ENCODE measurements at places on chromosomes 2 and 18.

DNA sequence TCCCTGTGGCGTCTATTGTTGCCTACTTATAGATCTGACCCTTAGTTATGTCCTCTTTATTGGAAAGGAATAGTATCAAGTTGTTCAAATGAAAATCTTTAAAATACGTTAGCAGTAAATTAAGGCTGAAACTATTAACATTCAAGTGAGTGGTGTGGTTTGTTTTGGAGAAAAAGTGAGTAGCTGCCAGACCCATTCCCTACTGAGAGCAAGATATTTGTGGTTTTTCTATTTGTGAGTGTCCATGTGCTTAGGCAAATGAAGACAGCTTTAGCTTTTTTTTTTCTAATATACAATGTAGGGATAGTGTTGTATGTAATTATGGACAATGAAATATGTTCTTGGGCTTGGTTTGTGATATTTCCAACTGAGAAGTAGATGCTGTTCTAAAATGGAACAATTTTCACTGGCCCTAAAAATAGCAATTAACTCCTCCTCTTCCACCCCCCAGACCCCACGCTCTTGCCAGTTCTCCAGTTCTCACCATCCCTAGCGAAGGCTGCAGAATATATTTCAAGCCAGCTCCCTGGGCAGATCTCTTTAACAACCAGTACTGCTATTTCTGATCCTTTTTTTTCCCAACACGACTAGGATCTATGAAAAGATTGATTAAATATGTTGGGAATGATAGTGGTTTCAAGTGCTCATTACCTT lies 83.1 kb downstream of the CCDC85A start:
- no peak for DNase-seq

DNA sequence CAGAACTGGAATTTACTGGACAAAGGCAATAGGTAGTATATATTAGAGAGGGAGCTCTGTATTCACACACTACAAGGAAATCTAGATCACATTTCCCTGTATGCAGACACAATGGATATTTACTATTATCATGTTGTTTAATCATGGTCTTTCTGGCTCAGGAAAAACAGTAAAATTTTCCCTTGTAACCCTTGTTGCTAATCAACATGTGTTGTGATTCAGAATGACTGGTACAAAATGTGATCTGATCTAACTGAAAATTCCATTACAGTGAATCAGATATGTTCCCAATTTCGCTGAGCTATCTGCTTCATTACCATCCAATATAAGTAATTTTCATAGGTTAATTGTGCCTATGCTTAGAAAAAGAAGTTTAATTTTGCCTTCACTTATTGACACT lies 1109.7 kb downstream of the LRP1B start:
- no peak for DNase-seq

DNA sequence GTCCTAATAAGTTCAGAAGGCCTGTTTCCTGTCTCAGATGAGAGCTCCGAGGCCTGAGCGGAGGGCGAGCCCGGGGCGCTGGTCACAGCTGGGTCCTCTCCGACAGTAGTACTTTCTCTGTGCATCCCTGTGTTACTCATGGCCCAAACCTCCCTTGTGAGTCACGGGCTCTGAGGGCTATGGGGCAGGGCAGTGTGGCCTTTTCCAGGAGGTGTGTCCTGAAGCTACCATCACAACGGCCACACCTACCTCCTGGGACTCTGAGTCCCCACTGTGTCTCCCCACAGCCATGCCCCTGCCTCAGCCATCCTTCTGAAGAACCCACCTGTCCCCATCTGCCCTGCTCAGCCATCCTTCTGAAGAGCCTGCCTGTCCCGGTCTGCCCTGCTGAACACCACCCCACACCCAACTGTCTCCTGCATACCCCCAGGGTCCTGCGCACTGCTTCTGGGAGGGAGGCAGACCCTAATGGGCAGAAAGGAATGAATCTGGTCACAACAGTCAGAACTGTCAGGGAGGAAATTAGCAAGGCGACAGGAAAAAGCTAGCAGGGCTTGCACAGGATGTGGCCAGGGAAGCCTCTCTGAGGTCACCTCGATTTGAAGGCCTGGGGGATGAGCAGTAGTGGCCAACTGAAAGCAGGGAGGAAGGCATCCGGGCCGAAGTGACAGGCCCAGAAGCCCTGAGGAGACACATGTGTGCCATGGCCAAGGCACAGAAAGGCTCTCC lies 145.4 kb upstream of the RIOK3 start:
- no peak for DNase-seq

- DNase-seq, result no peak
Observed at GRCh38 chr2:201926067-201926466, 107.6 kb upstream of the FZD7 start.

DNA sequence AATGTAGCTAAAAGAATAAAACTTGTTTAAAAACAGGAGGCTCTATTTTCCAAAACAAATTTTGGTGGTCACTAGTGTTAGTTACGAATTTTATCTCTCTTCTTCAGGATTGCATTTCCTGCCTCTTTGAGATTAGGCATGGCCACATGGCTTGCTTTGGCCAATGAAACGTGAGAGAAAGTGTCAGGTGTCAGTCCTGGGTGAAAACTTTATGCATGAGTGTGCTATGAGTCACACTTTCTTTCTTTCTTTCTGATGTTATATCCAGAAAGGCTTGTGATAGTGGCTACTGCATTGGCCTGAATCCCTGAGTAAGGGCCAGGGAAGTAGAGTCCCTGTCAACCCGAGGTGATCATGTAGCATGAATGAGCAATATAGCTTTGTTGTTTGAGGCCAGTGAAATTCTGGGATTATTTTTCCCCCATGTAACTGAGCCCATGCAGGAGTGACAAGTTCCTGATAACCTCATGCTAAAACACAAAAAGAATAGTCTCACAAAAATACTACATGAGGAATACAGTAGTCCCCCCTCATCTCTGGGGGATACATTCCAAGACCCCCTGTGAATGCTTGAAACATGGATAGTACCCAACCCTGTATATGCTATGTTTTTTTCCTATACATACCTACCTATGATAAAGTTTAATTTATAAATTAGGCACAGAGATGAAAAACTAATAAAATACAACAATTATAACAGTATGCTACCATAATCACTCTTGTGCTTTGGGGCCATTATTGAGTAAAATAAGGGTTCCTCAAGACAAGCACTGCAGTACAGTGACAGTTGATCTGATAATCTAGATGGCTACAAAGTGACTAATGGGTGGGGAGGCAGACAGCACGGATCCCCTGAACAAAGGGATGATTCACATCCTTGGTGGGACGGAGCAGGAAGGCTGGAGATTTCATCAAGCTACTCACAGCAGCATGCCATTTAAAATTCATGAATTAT lies 109.5 kb downstream of the CDC42EP3 start:
- peak; percentile 27 for DNase-seq

DNA sequence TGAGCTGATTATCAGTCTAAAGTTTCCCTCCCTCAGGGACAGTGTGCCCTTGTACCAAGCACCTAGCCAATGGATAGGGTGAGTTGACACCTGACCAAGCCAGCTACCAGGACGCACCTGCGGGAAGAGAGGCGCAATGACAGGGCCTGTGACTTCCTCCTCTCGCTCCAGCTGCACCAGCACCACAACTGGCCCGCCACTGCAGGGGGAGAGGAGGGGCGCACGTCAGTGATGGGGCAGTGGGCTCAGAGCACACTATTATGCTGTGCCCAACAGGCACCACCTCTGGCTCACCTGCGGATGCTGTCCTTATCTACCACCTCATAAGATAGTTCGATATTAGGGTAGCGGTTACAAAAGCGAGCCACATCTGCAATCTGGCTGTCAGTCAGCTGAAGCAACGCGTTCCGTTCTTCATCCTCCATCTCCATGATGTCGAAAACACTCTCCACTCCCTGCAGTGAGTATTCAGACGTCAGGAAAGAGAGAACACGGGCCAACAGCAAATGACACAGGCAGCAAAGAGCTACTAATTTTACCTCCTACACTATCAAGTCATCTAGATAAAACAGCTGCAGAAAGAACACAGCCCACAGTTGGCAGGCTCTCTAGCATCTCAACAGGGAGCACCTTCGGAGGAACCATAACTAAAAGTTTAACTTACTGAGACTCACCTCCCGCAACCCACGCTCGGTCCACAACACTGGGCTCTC lies 10.9 kb downstream of the CIAO1 start:
- DNase-seq, result no peak

- no peak for DNase-seq
Observed at GRCh38 chr2:30237966-30238800, 6.8 kb downstream of the LBH start.

DNA sequence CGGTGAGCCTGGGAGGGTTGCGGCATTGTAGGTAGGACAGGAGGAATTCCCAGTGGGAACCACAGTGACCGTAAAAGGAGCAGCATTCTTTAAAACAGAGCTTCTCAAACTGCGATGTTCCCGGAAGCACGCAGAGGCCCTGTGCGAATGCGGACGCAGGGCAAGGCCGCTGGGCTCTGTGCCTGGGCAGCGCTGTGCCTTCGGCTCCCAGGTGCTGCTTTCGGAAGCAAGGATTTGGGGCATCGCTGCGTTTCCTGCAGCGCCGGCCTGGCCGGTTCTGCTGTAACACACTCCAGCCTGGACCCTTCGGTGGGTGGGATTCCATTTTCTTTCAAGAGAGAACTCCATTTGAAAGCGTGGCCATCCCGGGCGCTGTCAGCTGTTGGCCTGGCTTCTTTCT lies 118.6 kb downstream of the PTGR3 start:
- no peak for DNase-seq

DNA sequence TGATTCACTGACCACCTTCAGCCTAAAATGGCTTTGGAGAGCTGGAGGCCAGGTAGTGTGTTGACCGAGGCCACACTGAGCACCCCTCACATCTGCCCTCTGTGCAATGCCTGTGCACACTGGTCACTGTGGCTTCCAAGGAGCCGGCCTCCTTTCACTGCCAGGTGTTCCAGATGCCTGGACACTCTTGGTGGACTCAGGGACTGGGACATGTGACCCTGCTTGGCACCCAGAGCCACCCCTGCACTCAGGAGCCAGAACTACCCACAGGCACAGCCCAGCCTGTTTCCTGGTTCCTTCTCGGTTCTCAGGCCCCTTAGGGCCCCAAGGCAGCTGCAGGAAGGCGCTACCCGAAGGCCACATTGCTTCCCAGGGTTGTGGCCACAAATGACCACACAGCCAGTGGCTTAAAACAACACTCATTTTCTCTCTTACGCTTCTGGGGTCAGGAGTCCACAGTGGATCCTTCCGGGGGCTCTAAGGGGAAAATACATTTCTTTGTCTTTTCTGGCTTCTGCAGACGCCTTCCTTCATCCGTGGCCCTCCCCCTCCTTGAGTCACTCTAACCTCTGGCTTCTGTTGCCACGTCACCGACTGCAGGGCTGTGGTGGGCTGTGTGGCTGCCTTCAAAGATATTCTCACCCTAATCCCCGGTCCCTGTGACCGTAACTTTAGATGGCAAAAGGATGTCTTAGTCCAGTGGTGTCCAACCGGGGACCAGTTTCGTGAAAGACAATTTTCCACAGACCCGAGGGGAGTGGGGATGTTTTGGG lies 78.6 kb downstream of the ASB1 start:
- DNase-seq, result no peak

DNA sequence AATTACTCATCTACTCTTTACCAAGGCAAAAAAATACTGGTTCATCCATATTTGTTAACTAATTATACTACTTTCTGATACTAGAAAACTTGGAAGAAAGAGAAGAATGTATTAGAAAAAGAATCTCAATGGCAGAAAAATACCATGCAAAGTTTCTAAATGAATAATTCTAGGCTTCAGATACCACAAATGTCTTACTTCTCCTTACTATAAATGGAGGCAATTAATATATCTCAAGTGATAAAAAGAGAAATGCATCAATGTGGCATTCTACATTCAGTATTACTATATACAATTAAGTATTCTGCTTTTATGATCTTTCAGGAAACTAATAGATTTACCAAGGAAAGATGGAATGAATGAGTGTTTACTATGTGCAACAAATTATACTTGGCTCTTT lies 85.5 kb downstream of the ITSN2 start:
- DNase-seq, result no peak

- DNase-seq, result no peak
Observed at GRCh38 chr2:19841918-19842693, 59.7 kb downstream of the TTC32 start.

DNA sequence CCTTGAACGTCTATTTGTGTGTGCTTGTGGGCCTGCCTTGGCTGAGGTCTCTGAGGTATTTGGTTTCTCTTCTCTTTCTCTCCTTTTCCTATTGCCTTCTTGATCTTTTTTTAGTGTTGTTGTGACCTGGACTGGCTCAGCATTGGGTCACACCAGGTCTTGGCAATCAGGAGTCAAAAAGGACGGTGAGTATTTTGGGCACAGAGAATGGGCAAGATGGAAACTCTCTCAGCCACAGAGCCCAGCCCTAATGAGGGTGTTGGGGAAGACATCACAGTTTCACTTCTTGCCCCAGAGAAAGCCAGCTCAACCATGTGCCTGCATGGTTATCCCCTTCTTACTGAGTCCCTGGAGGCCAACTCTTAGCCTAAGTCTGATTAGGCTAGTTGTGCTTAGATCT lies 13.7 kb upstream of the INO80C start:
- no peak for DNase-seq

DNA sequence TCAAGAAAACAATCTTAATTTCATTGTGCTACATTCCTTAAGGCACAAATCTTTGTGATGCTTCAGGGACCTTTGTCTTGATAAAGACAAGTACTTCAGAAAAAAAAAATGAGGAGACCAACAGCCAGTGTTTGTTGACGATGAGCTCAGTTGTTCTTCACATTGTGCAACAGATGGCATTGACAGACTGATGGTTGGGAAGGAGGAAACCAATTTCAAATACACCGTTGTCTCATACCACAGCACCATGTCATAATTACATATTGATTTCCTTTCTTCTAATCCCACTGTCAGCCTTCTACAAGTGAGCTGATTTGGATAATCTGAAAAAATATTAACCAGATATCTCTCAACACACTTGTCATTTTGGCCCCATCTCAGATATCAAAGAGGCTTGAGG lies 53.7 kb upstream of the GRB14 start:
- DNase-seq, result no peak

- peak; percentile 87 for DNase-seq
Observed at GRCh38 chr2:96618596-96619283, 19.4 kb downstream of the KANSL3 start.

DNA sequence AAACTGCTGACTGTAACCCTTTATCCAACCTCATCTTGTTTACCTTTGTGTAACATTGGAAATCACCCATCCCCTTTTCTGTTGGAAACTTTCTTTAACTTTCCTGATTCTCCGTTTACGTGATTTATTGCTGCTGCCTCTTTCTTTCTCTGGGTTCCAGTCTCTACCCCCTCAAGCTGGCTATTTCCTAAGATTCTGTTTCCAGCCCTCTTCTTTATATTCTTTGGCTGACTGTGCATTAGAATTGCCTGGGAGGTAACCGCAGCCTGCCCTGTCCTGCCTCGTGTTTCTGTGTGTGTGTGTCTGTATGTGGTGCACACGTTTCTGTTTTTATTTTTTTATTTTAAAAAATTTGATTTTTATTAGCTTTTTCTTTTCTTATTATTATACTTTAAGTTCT lies 229.2 kb downstream of the PLCL1 start:
- DNase-seq, result no peak

- no peak for DNase-seq
Observed at GRCh38 chr2:70371753-70372152, 69.9 kb upstream of the FAM136A start.

DNA sequence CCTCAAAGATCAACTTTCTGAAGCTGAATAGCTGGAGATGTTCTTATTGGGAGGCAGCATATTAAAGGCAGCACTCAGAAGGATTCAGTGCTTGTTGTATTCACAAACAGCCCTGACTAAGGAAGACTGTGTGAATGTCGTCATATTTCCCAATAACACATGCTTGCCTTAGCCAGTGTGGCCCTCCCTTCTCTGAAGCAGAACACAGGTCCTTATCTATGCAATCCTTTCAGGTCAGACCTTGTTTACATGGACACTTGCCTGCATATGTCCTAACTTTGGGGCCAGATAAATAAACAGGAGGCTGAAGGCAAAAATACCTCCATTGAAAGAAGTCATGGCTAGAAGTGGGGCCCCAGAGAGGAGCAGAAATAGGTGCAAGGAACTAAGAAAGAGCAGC lies 97.2 kb downstream of the SLC4A3 start:
- DNase-seq, result no peak

Data from inflammatory macrophage treated with lipopolysaccharide for 1 hour (primary cell).